Panc1 (cell line): ENCODE measurements at places on chromosomes 5 and 9. TPM values are rescaled to one million over a fixed set of nuclear protein-coding genes. Genes with fewer than 3 reads are reported as not detected.

The GRM6 gene
- total RNA-seq, result not detected

The BSPRY gene
- 0.13 TPM for total RNA-seq

The GFRA3 gene
- 1.5 TPM for total RNA-seq

The DIPK1B gene
- 10.6 TPM for total RNA-seq

- H3K4me3 ChIP-seq, result no peak overlapping the region
- DNase-seq, result no peak
- no peaks in the 10 kb centered on the region for H3K4me1 ChIP-seq
- H3K27me3 ChIP-seq, result no peaks in the 10 kb centered on the region
- no peaks in the 10 kb centered on the region for H3K36me3 ChIP-seq
- no peak overlapping the region for H3K27ac ChIP-seq
These were observed 153.8 kb upstream of the CYLC2 start for GRCh38 chr9:102841376-102841775.

DNA sequence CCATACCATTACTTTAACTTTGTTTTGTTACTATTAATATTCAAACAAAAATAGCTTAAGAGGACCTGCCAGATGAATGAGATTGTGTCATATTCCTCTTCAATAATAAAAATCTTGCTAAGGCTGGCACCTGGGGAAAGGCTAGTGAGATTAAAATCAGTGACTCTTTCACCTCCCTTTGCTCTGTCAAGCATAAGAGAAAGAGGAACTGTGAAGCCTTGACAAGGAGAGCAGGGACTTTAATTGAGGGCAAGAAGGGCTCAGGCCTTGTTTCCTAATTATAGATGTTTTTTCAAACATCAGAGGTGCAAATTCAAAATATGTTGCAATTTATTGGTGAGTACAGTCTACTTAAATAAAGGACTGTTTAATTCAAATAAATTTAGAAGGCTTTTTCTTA is 91.7 kb downstream of the SPATA31D1 start:
- H3K27ac ChIP-seq, result no peak overlapping the region
- H3K36me3 ChIP-seq, result no peaks in the 10 kb centered on the region
- no peak overlapping the region for H3K4me3 ChIP-seq
- no peaks in the 10 kb centered on the region for H3K4me1 ChIP-seq

- H3K27ac ChIP-seq, result no peak overlapping the region
- no peaks in the 10 kb centered on the region for H3K4me1 ChIP-seq
- H3K27me3 ChIP-seq, result peaks cover 3% of the 10 kb centered on the region; the same call in 1 of the 2 replicates
- DNase-seq, result no peak
These were observed 72.0 kb downstream of the RETREG1 start for GRCh38 chr5:16544607-16545374.

DNA sequence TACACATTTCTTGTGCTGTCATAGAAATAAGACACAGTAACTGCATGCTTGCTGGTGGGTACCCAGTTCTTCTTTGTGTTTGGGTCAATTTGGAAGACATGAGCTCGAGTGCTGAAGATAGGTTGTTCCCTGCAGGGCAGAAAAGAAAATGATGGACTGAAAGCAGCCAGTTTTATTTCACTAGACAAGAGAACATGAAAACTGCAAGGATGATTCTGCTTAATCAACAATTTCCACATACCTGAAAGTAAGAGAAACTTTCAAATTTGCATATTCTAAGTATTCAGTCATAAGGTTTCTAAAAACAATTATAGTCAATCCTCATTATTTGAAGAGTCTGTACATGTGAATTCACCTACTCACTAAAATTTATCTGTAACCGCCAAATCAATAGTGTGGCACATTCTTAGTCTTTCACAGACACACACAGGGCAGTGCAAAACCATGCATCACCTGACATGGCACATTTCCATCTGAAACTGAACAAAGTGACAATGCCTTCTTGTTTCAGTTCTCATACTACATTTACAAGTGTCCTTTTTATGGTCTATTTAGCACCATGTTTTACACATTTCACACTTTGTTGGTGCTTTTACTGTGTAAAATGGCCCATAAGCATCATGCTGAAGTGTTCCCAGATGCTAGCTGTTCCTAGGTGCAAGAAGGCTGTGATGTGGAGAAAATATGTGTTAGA is 56.9 kb downstream of the HOMER1 start:
- H3K4me1 ChIP-seq, result no peaks in the 10 kb centered on the region
- no peaks in the 10 kb centered on the region for H3K27me3 ChIP-seq
- no peak for DNase-seq
- no peak overlapping the region for H3K27ac ChIP-seq
- H3K4me3 ChIP-seq, result no peak overlapping the region

- H3K4me3 ChIP-seq, result no peak overlapping the region
- no peak for DNase-seq
- H3K27me3 ChIP-seq, result no peaks in the 10 kb centered on the region
These were observed 4.4 kb downstream of the IL9 start for GRCh38 chr5:135891268-135891667.

DNA sequence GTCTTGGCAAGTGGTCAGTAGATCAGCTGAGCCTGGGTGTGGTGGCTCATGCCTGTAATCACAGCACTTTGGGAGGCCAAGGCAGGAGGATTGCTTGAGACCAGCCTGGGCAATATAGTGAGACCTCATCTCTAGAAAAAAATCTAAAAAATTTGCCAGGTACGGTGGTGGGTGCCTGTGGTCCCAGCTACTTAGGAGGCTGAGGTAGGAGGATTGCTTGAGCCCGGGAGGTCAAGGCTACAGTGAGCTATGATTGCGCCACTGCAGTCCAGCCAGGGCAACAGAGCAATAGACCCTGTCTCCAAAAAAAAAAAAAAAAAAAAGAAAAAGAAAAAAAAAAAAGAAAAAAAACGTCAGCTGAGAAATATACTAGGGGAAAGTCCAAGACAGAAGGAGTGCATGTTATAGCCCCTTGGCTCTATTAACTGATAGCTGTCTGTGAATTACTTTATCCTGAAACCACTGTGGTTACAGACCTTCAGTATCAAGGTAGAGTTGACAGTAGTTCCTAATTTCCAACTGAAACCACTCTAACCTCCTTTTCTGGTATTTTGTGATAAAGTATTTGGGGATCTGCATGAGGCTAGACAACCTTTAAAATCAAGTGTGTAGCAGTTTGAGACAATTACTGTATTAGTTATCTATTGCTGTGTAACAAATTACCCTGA is 2.3 kb upstream of the INIP start:
- no peaks in the 10 kb centered on the region; the same call in 1 of the 2 replicates for H3K4me1 ChIP-seq
- no peak overlapping the region for H3K27ac ChIP-seq
- H3K4me3 ChIP-seq, result no peak overlapping the region
- H3K36me3 ChIP-seq, result no peaks in the 10 kb centered on the region
- no peak for DNase-seq

DNA sequence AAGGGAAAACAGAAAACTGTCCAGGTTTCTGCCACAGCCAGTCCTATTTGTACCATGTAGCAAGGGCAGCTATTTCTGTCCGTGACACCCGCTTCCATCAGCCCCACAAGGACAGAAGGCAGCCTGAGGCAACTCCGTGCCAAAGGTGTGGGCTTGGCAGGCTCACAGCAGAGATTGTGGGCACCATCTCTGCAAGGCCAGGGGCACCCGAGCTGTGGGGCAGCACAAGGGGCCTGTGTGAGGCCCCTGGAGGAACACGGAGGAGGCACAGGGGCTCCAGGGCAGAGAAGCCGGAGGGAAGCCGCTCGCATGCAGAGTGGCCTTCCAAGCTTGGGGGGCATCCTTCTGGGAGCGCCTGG is 43.5 kb downstream of the COL23A1 start:
- H3K4me3 ChIP-seq, result no peak overlapping the region
- H3K27me3 ChIP-seq, result no peaks in the 10 kb centered on the region

DNA sequence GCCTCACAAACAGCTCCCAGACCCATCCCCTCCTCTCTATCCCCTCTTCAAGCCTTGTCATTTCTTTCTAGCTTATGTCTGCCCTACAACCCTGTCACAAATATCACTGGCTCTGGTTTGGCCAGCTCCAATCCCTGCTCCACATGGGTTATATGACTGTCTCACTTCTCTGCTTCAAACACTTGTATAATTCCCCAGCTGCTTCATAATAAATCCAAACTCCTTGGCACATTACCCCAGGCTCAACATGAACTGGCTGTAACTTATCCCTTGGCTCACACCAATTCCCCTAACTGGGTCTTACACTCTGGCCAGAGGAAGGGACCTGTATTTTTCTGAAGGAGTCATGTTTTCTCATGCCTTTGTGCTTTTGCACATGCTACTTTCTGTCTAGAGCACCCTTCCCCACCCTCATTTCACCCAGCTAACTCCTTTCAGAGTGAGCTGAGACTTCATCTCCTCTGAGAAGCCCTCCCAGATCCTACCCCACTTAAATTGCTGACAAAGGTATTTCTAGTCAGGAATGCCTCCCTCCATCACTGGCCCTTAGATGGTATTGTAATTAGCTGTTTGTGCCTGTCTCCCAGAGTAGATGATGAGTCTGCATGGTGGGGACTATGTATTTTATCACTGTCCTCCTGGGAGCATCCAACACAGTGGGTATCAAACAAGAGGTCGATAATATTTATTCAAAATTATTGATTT is 5.3 kb downstream of the PRXL2C start:
- no peak overlapping the region for H3K27ac ChIP-seq
- no peak for DNase-seq
- H3K27me3 ChIP-seq, result no peaks in the 10 kb centered on the region
- peaks cover 2% of the 10 kb centered on the region; the same call in 1 of the 2 replicates for H3K4me1 ChIP-seq

DNA sequence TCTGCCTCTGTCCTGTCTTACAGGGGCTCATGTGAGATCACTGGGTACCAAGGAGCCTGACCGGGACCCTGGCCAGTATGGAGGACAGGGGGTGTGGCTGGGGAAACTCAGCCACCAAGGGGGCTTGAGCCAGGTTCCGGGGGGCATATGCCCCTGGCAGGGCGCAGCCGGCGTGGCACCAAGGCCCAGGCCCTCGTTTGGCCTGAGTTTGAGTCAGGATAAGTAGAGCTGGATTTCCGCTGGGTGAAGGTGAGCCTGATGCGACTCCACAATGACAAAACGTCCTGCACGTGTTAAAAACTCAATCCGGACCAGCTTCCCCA is 616 bp upstream of the TSPAN17 start:
- peak overlapping the region; percentile 89 for H3K4me3 ChIP-seq
- peaks cover 18% of the 10 kb centered on the region for H3K4me1 ChIP-seq
- peak overlapping the region; percentile 86 for H3K27ac ChIP-seq
- peaks cover 3% of the 10 kb centered on the region; the same call in 1 of the 2 replicates for H3K36me3 ChIP-seq

DNA sequence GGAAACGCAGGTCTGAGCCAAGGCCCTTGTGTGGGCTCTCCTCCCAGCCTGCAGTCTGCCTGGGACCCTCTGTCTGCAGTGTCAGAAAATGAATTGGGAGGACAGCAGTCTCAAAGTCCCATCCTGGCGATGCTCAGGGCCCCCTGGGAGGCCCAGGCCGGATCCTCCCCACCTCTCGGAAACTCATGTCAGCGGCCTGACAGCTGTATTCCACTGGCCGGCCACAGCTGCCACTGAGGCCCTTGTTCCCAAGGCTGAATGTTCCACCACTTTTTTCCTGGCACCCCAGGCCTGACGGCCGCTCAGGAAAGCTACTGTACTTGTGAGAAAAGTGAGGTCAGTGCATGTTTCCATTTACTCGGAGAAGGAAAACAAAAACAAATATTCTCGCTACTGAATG is 180.0 kb downstream of the FGF18 start:
- H3K4me3 ChIP-seq, result no peak overlapping the region
- H3K27me3 ChIP-seq, result 0 out of 2 replicates have a peak, but pooled peaks cover 3% of the 10 kb centered on the region
- no peak for DNase-seq
- H3K27ac ChIP-seq, result no peak overlapping the region
- H3K4me1 ChIP-seq, result no peaks in the 10 kb centered on the region
- H3K36me3 ChIP-seq, result no peaks in the 10 kb centered on the region
